ENCODE measurements at places on chromosomes 11 and 22.

- no peak for DNase-seq
Observed at GRCh38 chr11:62921573-62922188, 518 bp upstream of the CHRM1 start.

- DNase-seq: no peak
Observed at GRCh38 chr22:30005213-30005857, 74.9 kb upstream of the HORMAD2 start.

GRCh38 chr22:41702763-41703162, 3.5 kb downstream of the MEI1 start:
- no peak for DNase-seq

DNA sequence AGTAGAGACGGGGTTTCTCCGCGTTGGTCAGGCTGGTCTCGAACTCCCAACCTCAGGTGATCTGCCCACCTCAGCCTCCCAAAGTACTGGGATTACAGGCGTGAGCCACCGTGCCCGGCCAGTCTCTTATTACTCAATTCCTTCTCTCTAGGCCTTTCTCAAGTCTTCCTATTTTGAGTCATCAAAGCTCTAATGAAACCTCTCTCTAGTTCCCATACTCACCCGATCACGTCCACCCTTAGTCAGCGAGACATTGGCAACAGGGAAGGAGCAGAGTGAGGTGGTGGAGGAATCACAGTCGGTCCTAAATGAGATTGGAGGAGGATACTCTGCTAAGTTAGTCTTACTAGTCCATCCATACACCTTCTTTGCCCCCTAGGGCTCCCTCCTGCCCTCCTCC, 5.0 kb downstream of the BSCL2 start:
- no peak for DNase-seq

- no peak for DNase-seq
Observed at GRCh38 chr22:48393041-48393370, 1434.7 kb downstream of the BRD1 start.

DNA sequence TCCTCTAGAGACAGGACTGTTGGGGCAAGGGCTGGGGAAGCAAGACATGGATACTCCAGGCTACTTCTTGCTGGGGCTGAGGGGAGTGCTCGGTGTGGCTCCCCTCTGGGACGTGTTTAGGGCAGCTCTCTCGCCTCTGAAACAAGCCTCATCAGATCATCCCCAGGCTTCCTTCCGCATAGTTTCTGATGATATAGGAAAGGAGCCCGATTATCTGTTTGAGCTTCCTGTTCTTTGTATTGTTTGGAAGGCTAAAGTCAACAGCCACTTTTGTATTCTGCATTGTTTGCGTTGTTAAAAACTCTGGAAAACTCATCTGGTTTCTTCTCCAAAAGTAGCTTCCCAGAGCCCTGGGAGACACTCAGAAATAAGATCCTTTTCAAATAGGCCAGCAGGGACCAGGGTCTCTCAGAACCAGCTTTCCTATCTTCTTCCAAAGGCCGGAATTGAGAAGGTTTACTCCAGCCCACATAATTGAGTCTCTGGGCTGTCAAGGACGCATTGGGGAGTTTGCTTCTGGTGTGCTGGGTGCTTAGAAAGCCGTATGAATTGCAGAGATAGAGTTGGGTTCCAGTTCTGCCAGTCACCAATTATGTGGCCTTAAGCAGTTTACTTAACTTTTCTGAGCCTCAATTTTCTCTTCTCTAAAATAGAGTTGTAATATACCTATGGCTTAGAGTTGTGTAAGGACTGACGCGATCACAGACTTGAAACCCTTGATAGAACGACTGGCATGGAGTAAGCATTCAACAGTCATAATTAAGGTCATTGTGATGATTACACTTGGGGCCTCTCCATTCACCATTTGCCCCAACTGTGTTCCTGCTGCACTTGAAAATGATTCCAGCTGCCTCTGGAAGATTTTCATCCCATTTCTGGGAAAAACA, 19.1 kb downstream of the CD44 start:
- no peak for DNase-seq

GRCh38 chr22:45548247-45548840, 45.7 kb downstream of the FBLN1 start:
- no peak for DNase-seq

DNA sequence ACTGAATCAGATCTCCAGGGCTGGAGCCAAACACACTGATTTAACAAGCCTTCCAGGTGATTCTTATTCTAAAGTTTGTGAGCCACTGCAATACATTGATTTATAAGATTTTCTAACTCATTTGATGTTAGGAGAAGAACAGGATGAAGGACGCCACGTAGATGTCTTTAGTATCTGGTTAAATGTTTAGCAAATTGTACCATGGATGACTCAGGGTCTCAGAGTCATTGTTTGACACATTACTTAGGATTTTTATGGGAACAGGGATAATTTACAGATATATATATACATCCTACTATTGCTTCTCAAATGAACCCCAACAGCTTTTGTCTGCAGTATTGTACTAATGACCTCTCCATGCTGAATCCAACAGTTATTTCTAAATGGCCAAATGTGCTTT, 143.1 kb upstream of the DDI1 start:
- DNase-seq: no peak

- DNase-seq: no peak
Observed at GRCh38 chr11:70270104-70270876, at the start of gene PPFIA1. Gene PPFIA1, plus strand, starts transcription at chr11:70270690. Its CDS starts 1,483 bp downstream, at chr11:70272173.

DNA sequence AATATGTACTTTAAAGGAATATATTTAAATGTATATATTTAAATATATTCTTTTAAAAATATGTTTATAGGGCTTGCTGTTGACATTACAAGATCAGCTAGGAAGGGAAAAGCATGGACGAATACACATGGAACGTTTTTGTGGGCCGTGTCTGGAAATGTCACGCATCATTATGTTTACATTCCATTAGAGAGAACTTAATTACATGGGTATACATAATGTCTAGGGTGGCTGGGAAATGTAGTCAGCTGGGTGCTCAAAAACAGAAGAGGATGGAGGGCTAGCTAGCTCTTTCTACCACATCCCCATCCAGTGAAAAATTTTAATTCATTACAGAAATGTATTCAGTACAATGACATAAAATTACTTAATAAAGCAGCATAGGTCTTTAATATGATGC, 371.2 kb downstream of the DYNC2H1 start:
- DNase-seq: no peak

DNA sequence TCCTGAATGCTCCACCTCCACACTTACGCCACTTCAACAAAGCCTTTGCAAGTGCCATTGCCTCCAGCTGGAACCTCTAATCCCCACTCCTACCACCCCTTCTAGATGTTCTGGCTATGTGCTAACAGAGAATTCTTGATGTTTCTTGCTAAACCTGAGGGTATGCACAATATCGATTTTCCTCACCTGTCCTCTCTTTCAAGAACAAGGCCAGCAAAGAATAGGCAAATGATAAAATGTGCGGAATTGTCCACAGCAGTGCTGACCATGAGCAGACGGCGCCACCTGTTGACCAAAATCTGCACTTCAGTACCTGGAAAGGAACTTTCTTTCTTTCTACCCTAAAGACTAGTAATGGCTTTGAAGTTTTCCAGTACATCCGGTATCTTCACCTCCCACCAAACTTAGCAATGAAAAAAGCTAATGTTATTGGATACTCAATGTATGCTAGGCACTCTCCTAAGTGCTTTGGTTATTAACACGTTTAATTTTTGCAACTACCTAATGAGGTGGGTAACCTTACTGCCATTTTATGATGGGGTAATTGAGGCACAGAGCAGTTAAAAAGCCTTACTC, 3.4 kb downstream of the TIMM10 start:
- DNase-seq: no peak

DNA sequence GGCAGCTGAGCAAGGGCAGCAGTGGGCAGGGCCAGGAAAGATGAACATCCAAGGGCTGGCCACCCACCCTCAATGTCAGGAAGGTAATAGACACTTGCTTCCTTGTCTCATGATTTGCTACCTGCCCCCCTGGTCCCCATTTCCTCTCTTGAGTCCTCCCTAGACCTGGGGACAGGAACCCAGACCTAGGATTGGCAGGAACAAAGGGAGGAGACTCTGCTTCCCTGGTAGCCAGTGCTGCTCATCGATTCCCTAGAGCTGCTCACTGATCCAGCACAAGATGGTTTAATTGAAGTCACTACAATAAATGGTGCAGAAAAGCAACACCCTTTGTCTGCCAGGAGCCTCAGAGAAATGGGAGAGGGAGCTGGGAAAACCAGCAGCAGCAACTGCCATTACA, 67.8 kb upstream of the CHST1 start:
- no peak for DNase-seq

DNA sequence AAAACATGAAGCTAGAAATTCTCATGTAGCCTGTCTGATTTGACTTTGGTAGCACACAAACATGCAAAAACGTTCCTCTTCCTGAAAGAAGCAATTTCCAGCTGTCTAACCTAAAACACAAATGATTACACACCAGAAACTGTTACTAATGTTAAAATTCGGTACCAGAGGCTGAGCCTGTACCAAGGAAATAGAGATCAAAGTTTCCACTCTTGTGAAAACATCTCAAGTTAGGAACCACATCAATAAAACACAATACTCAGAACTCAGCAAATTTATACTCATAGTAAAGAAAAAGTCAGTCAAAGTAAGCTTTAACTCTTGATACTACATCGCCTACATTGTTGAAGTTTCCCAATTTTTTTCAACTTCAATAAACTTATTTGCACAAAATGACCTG, 107.8 kb downstream of the FCHSD2 start:
- no peak for DNase-seq

DNA sequence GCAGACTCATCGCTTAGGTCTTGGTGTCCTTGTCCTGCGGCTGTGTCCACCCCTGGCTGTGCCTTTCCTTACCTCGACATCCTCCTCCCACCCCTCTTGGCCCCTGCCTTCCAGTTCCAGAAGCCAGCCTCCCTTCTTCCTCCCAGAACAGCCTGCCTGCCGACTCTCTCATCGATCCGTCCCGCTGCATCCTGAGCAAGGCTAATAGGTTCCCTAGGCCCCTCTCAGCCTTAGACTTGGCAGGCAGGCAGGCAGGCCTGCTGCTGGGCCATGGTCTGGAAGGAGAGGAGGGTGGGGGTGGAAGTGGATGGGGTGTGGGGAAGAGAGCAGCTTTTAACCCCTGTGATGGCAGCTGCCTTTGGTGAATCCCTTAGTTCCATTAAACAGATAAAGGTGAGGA, 196.7 kb upstream of the TBCEL start:
- DNase-seq: no peak

DNA sequence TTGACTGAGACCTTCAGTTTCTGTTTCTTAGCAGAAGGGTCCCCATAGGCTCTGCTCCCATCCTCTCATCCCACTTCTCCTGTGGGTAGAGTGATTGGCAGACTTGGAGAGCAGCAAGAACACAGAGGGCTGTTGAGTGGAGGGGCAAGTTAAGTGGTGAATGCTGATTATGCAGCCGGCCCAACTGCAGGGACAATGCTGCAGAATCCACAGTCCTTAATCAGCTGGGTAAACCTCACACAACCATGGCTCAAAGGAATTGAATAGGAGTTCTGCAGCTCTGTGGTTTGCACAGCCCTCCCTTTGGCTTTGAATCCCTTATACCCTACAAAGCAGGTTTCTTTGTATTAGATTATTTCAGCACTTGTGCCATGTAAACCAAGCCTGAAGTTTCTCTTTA, 161.1 kb downstream of the NAV2 start:
- no peak for DNase-seq

DNA sequence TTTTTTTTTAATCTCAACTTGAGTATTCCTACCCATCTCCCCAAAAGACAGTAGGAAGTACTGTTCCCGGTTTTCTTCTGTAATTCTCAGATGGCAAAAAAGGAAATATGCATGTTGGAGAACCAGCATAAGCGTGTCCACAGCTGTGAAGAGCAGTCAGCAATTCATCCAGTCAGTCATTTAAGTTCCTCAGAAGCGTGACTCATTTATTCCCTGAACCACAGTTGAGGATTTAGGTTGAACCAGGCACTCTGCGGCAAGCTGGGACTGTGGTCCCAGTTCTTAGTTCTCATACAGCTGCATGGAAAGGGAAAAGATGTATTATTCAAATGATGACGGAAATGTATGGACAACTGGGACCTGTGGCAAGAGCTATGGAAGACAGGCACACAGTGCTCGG, 61.0 kb upstream of the MYO18B start:
- no peak for DNase-seq

- no peak for DNase-seq
Observed at GRCh38 chr11:61828629-61829407, 718 bp downstream of the FADS2 start.

DNA sequence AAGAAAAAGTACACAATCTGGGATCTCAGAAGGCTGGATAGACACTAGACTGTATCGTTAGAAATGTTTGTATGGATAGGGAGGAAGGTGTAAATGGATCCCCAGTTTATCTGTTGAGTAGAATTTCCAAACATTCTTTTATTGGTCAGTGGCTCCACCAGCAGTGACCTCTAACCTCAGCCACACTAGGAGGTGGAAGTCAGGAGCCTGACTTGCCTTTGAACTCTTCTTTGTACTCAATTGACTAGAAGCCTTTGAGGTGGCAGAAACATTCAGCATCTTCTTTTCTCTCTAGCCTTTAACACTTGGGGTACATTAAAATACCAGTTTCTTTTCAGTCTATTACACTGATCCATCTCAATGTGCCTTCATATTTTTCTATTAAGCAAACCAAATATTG, 39.1 kb downstream of the EXT2 start:
- no peak for DNase-seq

GRCh38 chr11:100061006-100061405, 626.1 kb upstream of the ARHGAP42 start:
- DNase-seq: no peak

DNA sequence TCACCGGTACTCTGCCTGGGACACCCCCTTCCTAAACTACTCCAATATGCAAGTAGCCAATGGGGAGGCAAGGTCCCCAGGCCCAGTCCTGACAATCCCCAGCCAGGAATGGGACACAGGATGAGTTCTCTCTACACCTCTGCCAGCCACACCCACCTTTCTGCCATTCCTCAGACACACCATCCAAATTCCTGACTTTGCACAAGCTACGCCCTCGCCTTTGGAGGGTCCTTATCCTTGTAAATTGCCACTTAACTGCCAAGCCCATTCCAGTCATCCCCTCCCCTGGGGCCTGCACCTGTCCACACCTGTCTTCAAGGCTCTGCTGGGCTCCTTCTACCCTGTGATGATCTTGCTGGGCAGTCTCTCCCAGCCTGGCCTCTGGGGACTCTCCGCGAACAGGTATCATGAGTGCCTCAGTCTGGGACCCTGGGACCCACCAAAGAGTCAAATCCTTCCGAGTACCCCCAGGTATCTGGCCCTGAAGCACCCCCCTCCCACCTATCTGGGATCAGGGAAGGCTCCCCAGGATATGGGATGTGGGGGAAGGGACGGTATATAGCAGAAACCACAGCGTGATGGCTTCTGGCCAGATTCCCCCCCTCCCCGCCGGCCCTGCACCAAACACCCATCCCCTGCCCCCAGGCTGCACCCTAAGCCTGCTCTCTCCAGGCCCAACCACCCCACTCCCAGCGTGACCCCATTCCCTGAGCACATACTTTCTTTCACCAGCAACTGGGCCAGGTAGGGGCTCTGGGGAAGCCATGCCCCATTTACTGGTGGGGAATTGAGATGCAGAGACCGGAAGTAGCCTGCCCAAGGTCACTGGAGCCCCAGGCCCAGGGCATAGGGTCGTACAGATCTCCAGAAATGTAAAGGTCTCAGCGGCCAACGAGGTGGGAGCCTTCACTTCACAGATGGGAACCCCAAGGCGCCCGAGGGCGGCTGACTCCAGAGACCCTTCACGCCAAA, 806 bp downstream of the ARAP1 start:
- no peak for DNase-seq
